ENCODE measurements at places on chromosomes 4 and X. TPM values are rescaled to one million over a fixed set of nuclear protein-coding genes. Genes with fewer than 3 reads are reported as not detected.

HGFAC gene
- total RNA-seq: not detected

HSFX3 gene
- total RNA-seq: not detected

G6PD gene
- 28.5 TPM for total RNA-seq

GDPD2 gene
- total RNA-seq: not detected

IL2 gene
- total RNA-seq: 0.85 TPM

KCND1 gene
- 2.2 TPM for total RNA-seq

GRCh38 chr4:107799669-107800450 is 24.9 kb upstream of the SGMS2 start:
- no peak for DNase-seq

DNA sequence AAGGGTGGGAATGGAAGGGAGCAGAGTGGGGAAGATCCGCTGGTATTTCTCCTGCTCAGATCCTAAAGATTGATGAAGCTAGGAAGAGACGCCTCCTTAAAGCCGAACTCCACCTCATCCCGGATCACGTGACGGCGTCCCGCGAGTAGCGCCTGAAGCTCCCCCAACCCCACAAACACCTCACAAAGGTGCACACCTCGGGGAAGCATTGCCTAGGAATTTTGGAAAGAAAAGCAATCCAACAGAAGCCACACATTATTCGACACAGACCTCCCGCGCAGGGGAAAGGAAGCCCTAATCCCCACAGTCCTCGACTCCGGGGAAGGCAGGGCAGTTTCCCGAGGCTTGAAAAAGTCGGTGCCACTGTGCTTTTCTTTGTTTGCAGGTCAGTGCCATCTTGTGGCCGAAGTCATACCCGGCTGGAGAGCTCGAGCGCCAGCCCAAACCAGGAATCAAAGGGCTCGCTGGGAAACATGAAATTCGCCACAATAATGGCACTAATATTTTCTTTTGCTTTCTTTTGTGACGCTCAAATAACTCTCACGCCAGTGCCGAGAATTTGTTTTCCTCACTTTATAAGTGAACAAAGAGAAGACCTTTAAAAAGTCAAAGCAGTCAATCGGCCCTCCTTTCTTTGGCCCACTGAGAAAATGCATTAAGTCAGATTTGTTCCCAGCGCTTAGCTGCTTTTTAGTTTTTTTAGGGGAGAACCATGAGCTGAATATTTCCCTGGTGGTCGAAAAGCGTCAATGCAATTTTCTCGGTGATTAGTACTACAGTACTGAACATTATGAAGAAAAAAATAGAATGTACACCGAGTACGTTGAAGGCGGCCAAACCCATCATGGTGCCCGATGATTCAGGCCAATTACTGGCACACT is at the start of gene NPY1R:
NPY1R (minus strand) TSS at position 71 of the 881 bp plus-strand sequence. CDS start 6,042 bp downstream, outside the sequence.
- DNase-seq: no peak

DNA sequence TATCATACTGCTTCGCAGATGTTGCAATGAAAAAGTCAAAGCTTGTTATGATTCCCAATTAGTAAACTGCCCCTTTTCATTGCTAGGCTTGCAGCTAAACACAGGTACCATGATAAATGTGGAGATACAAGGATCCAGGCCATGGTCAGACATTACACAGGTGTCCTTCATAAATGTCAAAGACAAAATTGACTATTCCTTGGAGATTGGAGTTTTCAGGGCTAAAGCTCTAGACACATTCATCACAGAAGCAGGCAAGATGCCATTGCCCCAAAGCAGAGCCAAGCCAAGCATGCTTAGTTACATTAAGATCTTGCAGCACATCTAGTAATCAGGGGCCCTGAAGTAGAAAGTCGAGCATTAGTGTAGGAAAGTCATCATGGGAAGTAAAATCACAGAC is 111.3 kb upstream of the INTU start:
- no peak for DNase-seq

DNA sequence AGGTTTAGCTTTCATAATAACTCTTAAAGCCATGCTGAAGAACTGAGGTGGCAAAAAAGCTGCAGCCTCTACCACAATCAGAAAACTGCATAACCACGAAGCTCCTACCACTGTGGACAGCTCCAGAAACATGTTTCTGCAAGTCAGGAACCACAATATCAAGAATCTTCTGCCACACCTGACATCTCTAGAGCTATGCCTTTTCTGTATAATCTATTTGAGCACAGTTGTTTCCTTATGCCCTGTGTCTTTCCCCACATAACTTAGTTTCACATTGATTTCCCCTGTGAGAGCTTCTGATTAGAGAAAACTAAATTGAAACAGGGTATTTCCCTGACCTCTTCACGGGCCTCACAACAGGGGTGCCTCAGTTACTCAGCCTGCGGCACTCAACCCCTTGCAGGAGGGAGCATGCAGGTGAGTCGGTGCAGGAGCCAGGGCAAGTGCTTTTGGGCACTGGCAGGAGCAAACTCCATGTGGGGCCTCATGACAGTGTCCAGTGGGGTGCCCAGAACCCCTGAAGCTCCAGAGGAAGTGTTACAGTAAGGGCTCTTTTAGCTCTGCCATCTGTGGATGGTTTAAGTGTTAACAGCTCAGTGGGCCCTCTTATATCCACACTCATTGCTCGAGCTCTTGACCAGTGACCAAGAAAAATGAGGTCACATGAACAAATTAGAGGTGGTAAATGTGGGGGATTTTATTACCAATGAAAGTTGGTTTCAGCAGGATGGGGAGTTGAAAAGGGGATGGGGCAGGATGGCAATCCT is 132.8 kb upstream of the BMP3 start:
- DNase-seq: no peak

- no peak for DNase-seq
Measured at GRCh38 chr4:100852326-100852725, 334.5 kb upstream of the EMCN start.

DNA sequence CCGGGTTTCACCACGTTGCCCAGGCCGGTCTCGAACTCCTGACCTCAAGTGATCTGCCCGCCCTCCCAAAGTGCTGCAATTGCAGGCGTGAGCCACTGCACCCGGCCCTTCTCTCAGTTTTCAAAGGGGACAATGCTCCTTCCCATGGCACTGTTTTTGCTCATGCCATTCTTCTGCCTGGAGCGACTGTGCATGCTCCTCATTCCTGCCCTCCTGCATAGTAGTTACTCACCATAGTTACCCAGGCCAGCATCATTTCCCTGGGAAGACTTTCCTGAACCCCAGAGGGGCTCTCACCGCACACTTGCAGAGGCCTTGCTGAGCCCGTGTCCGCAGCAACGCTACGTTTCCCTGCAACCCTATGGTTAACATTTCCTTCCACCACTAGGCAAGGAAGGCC is 3.3 kb upstream of the CXCL9 start:
- no peak for DNase-seq

DNA sequence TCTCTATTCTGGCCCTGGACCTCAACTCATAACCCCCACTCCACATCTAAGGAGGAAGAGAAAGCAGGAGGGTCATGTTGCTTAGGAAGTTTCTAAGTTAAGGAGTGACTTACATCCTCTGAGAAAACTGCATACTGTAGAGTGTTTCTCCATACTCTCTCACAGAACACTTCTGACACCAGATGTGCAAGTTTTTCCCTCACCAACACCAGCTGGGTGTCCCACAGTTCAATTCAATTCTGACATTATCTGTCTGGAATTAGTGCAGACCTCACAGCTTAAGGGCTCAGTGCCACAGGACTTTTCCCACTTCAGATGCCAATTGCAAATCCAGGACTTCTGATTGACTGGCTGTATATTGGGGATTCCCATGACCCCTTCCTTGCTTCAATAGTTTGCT is 89.0 kb upstream of the SFRP2 start:
- DNase-seq: no peak

- no peak for DNase-seq
Measured at GRCh38 chr4:61049018-61049417, 151.1 kb upstream of the ADGRL3 start.

DNA sequence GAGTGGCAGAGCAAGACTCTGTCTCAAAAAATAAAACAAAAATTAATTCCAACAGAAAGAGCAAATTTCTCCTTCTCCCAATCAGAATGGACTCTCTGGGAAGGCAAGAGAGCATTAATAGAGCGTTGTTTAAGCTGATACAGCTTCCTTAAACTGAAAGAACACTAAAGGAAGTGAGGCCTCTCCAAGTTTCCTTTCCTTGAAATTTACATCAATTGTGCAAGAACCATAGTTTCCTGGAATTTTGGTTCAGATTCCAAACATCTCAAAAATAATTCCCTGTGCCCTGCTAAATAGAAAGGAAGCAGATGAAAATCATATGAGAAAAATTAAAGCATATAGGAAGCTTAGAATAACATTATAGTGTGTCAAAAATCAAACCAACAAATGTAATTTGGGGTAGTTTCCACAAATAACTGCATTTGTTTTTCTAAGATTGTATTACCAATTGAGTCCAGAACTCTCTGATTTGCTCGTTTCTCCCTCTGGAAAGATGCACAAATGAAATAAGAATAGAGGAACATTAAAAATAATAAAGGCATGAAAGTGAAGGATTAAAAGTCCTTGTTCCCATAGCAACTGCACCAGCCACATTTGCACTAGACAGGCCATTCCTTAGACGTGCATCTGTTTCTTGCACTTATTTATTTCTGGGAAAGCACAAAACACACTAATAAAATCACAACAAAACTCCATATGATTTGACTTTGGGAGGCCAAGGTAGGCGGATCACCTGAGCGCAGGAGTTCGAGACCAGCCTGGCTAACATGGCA is 3.7 kb upstream of the FAM241A start:
- no peak for DNase-seq

Measured in T-helper 17 cell (primary cell).